ENCODE measurements at places on chromosomes 3 and 15.

DNA sequence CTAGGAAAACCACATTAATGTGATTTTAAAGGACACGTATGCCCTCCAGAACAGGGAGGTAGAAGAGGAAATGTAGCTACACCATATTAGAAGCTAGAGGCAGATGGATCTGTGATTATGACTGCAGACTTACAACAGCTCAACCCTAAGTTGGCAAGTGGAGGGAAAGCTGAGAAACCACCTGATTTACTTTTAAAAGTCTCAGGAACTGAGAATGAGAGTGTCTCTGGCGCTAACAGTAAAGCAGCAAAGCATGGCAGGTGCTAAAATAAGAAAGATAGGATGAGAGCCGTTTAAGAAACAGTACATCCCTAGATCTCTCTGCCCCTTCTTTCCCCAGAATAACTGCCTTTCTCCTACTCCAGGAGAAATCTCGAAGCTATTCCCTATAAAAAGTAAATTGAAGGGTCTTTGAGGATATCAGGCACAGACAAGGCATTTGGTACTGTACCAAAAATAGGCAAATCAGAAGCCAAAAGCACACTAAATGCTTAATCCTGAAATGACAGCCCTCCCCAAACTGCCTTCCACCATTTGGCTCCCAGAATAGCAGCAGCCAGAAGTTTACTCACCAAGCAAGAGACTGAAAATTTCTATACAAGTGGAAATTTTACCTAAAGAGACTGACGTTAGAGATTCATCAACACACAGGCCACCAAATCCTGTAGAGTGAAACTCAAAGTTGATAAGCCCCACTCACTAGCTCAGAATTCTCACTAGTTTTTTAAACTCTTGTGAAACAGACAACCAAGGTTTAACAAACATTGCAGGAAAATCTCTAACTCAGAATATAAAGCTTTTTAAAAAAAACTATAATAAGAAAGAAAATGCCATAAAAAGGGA lies 34.3 kb upstream of the PARP14 start:
- no peak for DNase-seq

- DNase-seq = no peak
Observed at GRCh38 chr3:194632809-194633348, 340 bp downstream of the TMEM44 start.

GRCh38 chr15:94059013-94059587 lies 172.3 kb upstream of the MCTP2 start:
- DNase-seq = no peak

- DNase-seq = no peak
Observed at GRCh38 chr3:174295306-174296092, 563.6 kb upstream of the NAALADL2 start.

DNA sequence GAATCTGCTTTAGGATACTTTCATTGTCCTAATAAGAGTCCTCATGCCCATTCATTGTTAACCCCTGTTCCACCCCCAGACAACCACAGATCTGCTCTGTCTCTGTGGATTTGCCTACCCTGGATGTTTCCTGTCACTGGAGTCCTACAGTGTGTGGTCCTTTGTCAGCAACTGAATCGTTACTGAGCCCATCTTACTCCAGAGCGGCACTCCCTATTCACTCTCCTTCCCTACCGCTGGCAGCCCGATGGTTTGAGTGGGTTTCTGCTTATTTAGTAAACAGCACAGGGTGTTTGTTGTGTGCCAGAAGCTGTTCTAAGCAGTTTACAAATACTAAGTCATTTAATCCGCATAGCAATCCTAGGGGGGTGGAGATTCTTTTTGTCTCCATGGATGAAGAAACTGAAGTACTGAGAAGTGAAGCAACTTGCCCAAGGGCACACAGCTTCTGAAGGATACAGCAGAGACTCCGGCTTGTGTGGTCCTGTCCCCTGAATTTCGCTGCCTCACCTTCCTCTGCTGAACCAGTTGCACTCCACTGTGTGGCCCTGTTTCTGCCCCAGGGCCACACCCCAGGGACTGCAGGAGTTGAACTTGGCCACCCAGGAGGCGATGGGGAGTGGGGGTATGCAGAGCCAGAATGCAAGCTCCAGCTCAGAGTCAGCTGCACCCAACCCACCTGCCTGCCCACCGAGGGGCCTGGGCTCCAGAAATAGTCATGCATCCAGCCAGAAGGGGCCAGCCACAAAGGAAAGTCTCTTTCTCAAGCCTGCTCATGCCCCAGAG lies 56.5 kb upstream of the SLC6A1 start:
- DNase-seq = no peak

DNA sequence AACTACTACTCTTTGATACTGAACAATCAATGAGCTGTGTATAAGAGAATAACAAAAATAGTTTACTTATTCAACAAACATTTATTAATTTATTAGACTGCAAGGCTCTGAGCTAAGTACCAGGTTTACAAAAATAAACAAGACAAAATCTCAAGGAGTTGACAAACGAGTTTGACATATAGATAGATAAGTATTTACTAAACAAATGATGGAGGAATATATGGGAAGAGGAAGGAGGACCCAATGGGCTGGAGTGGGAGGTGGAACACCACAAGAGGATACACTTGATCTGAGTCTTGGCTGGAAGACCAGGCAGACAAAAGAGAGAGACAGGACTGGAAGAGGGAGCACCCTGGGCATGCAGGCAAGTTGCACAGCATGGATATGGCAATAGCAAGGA lies 47.5 kb upstream of the FSIP1 start:
- DNase-seq = no peak

DNA sequence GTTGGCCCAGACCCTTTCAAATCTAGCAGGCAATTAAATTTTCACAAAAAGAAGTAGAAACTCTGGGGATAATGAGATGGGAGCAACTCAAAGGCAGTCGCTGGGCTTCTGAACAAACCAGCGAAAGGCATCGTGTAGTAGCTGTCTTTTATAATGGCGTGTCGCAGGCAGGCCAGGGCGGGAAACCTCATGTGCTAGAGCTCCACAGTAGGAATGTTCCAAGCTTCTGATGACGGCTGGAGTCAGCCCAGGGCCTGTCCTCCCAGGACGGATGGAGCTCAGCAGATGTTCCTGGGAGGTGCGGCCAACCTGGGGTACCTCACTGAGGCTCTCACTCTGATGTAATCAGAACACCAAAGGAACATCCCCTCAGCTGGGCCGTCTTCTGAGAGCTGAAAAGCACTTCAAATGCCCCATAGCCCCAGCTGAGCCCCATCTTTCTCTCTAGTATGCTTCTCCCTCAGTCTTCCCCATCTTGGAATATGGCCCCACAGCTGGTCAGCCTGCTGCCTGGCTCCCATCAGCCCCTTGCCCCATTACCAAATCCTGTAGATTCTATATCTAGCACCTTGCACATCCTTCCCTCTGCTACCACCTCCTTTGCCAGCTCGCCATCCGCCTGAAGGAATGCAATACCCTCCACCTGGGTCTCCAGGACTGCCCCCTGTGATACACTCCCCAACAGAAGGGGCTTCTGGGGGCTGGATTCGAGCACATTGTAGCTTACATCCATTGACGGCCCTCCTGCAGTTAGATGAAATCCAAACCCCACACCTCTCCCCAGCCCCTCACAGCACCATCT lies 54.9 kb upstream of the ATP2B2 start:
- no peak for DNase-seq

DNA sequence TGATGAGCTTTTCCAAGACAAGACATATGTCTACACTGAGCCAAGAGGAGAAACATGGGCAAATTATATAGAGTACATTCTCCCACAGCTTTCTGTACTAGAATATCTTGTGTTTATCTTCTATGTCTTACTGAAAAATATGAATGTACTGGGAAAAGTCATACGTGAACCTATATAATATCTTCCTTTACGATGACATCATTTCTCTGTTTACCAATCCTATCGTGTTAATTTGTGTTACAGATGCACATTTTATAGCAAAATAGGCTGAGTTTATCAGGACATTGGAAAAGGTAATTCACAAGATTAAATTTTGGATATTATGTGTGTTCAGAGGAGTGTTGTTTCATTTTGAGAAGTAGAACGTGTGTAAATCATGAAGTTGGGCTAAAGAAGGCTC lies 452.5 kb upstream of the THRB start:
- no peak for DNase-seq

DNA sequence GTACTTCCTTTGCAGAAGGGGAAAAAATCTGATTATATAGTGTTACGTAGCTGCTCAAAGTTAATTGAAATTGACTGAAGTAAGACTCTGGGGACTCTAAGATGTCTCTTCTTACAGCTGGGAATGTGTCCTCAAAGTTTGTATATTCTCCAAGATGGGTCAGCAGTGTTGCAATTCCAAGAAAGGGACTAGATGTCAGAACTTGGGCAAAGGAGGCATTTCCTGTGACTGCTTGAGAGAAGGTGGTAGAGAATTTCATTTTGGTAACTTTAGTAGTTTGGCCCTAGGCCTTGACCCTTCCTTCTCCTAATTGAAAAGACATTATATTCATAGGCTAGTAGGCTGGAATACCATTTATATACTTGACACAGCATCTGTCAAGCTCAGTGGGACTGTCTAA lies 33.9 kb downstream of the PTPRG start:
- DNase-seq = no peak

DNA sequence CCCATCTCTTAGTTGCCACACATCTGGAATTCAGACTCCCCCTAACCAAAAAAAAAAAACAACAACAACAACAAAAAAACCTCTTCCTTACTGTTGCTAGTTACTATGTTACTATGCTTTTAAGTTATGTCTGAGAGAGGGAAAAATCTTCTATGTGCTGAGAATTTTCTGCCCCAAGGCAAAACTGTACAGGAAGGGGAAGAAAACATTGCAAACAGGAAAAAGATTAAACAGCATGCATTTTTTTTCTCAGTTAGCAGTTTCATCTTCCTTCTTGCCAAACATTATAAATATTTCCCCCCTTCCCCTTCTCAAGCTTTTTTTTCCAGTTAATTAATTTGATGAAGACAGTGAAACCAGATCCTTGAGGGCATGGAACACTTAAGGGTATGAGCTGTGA lies 1.1 kb upstream of the CD200R1 start:
- no peak for DNase-seq

DNA sequence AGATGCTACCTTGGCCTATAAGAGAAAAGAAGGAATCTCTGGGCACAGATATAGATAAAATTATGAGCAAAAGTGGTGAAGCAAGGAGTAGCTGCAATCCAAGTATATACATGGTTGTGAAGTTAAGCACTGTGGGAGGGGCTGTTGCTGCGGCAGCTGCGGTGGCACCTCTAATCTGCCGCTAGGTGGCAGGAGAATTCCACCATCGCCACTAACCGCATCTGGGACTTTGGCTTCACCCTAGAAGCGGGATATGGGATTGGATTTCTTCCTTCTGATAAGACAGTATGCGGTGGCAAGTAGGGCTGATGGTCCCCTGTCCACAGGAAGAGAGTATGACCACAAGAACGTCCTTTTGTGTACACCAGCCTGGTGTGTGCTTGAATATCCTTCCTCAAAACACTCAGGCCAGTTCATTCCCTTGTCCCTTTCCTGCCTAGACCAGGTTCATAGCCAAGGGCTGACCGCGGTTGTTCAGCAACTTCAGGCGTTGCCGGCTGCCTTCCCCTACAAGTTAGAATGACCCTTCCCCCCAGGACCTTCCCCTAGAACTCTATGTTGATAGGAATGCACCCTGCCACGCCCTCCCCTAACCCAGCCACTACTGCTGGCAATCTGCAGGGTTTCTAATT lies 5.1 kb downstream of the MAGEL2 start:
- DNase-seq = peak; percentile 12

GRCh38 chr3:196499061-196499460 lies 4.5 kb downstream of the RNF168 start:
- DNase-seq = no peak

DNA sequence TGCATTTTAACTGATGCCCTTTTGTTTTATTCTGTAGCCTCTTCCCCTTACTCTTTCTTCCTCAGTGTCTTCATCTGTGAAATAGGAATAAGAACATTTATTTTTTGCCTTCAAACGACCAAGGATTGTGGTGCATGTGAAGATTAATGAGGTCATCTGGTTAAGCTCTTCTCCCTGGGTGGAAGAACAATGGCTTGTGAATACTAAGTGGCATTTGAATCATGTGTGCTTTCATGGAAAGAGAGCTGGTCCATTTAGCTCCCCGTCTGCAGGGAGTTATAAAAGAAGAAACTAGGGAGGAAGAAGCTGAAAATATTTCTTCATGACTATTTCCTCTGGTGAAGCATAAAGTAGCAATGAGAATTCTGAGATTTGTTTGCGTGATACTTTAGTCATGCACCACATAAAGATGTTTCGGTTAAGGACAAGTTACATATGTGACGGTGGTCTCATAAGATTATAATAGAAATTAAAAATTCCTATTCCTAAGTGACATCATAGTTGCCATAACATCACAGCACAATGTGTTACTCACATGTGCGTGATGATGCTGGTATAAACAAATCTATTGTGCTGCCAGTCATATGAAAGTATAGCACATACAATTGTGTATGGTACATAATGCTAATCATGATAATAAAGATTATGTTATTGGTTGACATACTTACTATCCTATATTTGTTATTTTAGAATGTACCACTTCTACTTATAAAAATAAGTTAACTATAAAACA lies 374.3 kb downstream of the RBMS3 start:
- DNase-seq = no peak

DNA sequence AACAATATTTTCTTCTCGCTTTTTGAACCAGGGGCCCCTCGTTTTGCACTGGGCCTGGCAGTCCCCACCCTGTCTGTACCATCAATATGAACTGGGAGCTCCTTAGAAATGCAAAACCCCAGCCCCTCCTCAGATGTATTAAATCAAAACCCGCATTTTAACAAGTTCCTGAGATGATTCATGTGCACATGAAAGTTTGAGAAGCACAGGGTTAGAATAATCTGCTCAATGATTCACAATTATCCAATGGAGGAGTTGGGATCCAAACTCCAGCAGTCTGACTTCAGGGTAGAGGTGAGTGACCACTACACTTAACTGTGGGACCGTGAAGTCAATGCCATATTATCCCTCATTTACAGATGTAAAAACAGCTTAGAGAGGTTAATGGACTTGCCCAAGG lies 256.4 kb downstream of the IGSF11 start:
- no peak for DNase-seq

- no peak for DNase-seq
Observed at GRCh38 chr3:133742351-133743091, 3.7 kb upstream of the TF start.

DNA sequence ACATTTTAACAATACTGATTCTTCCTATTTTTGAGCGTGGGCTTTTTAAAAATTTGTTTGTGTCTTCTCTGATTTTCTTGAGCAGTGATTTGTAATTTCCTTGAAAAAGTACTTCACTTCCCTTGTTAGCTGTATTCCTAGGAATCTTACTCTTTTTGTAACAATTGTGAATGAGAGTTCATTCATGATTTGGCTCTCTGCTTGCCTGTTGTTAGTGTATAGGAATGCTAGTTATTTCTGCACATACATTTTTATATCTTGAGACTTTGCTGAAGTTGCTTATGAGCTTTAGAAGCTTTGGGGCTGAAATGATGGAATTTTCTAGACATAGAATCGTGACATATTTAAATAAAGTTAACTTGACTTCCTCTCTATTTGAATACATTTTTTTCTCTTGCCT lies 582.8 kb upstream of the BCHE start:
- no peak for DNase-seq
